HFFc6 (cell line): ENCODE measurements at places on chromosomes 5 and 9. TPM values are rescaled to one million over a fixed set of nuclear protein-coding genes. Genes with fewer than 3 reads are reported as not detected.

GRCh38 chr5:176737746-176738636 lies 72.4 kb upstream of the UNC5A start:
- H3K27me3 ChIP-seq, result peaks cover 74% of the 10 kb centered on the region
- no peaks in the 10 kb centered on the region for H3K36me3 ChIP-seq
- H3K27ac ChIP-seq, result no peak overlapping the region
- no peak for DNase-seq
- H3K4me3 ChIP-seq, result no peak overlapping the region
- no peaks in the 10 kb centered on the region for H3K4me1 ChIP-seq

Gene PCDHB9
- 1.0 to 4.8 TPM (median 2.7 TPM) in 3 replicates for total RNA-seq

Gene PCDHGA11
- total RNA-seq, result 2.3 to 11.3 TPM (median 2.3 TPM) in 3 replicates

Gene ENTREP1
- not detected in 3 replicates for total RNA-seq

- H3K4me1 ChIP-seq, result peaks cover 37% of the 10 kb centered on the region
- peak; percentile 30 for DNase-seq
- no peaks in the 10 kb centered on the region; the same call in 1 of the 2 replicates for H3K27me3 ChIP-seq
- H3K4me3 ChIP-seq, result no peak overlapping the region
These were observed 11.9 kb downstream of the TMC1 start for GRCh38 chr9:72533322-72533721.

Gene ANGPTL2
- 15.3 to 19.8 TPM (median 19.4 TPM) in 3 replicates for total RNA-seq

Gene IL17B
- total RNA-seq, result 0.60 to 0.82 TPM in 2 of 3 replicates, not detected in the other

Gene HAVCR1
- total RNA-seq, result not detected in 3 replicates

DNA sequence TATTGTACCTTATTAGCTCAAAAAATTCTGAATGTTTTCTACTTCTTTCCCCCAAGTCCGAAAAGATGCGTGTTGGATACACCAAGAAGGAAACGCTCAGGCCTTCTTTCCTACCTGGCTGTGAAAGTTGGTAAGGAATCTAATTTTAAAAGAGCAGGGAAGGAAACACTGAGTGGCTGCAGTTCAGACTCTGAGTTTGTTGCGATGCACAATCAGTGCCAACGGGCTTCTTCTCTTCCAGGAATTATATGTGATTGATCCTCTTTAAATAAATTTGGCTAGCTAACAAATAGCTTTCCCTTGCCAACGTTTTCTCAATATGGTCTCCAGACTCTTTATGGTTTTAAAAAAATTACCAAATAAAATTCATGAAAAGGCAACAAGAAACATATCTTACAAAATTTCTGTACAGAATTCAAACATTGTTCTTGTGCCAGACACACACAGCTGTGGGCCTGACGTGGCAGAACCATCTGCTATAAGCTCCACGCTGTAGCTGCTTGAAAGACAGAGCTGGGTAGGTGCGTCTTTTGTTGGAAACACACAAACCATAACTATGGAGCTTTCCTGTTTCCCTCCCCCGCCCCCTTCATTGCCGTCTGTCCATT lies 493.1 kb downstream of the ZNF608 start:
- DNase-seq, result no peak
- H3K4me1 ChIP-seq, result no peaks in the 10 kb centered on the region
- no peak overlapping the region for H3K27ac ChIP-seq
- no peak overlapping the region for H3K4me3 ChIP-seq
- peaks cover 2% of the 10 kb centered on the region for H3K27me3 ChIP-seq
- no peaks in the 10 kb centered on the region for H3K36me3 ChIP-seq

DNA sequence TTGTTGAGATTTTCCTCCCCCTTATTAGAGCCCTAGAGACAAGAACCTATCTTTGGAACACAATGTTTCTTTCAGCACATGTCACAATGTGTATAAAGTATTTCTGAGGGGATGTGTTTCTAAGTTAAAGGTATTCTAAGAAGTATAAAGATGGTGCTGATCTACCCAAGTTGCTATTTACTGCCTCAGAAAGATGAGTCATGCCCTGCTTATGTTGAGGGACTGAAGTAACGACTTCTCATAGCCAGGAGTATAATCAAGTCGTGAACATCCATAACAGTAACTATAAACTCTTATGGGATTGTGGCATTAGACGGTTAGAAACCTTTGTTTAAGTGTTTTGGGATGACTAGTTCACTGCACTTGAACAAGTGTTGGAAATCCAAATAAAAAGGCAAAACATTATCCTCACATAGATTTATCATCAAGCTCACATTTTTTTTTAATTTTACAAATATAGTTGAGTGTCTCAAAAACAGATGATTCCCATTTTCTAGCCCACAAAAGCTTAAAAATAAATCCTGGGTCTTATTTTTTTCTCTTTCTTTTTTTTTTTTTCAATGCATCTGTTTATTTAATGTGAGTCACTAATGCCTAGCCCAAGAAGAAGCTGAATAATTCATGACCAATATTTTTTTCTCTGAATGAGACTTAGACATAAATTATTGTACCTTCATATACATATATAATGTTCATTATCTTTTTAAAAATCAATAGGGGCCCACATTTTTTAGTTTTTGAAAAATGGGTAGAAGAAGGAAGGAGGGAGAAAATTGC lies 12.2 kb upstream of the TMEM252 start:
- no peaks in the 10 kb centered on the region for H3K36me3 ChIP-seq
- no peaks in the 10 kb centered on the region; the same call in 1 of the 2 replicates for H3K27me3 ChIP-seq
- no peak overlapping the region for H3K27ac ChIP-seq

GRCh38 chr5:16879650-16880049 lies 56.4 kb downstream of the MYO10 start:
- H3K4me3 ChIP-seq, result no peak overlapping the region
- H3K36me3 ChIP-seq, result peaks cover 27% of the 10 kb centered on the region
- H3K27me3 ChIP-seq, result no peaks in the 10 kb centered on the region; the same call in 1 of the 2 replicates
- 0 out of 2 replicates have a peak overlapping the region, but pooled peaks have one; percentile 7 for H3K27ac ChIP-seq
- DNase-seq, result no peak

Gene ECM2
- 0.18 to 0.31 TPM (median 0.19 TPM) in 3 replicates for total RNA-seq

Gene SKP2
- 64.3 to 70.3 TPM (median 70.1 TPM) in 3 replicates for total RNA-seq

- no peaks in the 10 kb centered on the region for H3K27me3 ChIP-seq
- no peaks in the 10 kb centered on the region for H3K4me1 ChIP-seq
- H3K27ac ChIP-seq, result no peak overlapping the region
- DNase-seq, result no peak
- no peaks in the 10 kb centered on the region for H3K36me3 ChIP-seq
These were observed 39.3 kb upstream of the CDH12 start for GRCh38 chr5:22892441-22892840.

DNA sequence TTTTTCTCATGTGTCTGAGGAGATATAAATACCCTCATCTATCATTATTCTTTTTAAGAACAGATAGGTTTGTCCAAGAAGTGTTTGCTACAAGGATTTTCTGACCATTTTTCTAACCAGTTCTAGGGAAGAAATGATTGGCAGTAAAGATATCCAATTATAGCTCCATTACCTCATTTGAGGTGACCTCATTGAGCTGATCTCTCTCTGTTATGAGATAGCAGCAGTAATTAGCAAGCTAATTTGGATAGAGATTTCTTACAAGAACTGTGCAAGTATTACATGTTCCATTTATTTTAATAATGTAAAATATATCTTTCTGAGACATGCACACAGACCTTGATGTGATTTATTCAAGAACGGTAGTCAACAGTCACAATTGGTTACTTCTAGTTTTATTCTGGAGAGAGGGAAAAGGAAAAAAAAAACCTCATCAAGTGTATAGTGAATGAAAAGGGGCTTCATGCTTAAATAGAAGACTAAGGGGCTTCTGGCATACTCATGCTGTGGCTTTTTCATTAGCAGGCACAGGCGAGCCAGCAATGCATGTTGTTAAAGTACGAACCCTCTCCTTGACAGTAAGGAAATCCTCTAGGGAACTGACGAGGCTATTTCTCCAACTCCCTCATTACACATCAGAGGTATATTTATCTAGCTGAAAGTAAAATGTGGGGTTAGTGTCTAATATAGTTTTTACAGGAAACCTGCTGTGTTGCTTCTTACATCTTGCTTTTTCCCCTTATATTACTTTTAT lies 127.3 kb downstream of the NUDT12 start:
- H3K4me3 ChIP-seq, result no peak overlapping the region
- H3K4me1 ChIP-seq, result peaks cover 86% of the 10 kb centered on the region
- H3K27ac ChIP-seq, result no peak overlapping the region; the same call in 1 of the 2 replicates
- DNase-seq, result peak; percentile 39

Gene ASPN
- 4.0 and 5.7 TPM in 2 replicates for total RNA-seq

DNA sequence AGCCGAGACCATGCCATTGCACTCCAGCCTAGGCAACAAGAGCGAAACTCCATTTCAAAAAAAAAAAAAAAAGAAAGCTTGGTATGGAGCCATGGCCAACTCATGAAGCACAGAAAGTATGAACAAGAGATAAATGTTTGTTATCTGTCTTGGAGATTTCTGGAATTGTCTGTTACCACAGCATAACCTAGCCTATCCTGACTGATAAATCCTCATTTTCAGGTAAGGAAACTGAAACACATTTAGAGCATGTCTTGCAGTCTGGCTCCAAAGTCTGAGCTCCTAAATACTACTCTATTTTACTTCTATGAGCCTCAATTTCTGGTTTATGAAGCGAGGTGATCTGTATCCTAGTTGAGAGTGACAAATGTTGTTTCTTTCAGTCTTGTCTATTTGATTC lies 68.3 kb upstream of the SLC44A1 start:
- H3K27ac ChIP-seq, result no peak overlapping the region
- no peaks in the 10 kb centered on the region for H3K36me3 ChIP-seq
- no peak overlapping the region for H3K4me3 ChIP-seq
- peaks cover 3% of the 10 kb centered on the region for H3K27me3 ChIP-seq
- peaks cover 6% of the 10 kb centered on the region for H3K4me1 ChIP-seq

Gene FLT4
- total RNA-seq, result not detected in 2 replicates

DNA sequence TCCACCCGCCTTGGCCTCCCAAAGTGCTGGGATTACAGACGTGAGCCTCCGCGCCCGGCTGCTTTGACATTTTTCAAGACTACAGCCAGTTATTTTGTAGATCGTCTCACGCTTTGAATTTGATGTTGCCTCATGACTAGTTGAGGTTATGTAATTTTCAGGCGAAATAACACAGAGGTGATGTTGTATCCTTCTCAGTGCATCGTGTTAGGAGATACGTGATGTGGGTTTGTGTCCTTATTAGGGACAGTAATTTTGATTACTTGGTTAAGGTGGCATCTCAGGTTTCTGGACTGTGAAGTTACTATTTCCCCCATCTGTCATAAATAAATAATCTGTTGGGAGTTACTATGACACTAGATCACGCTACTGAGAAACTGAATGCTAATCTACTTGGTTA lies 25.0 kb downstream of the CTNNA1 start:
- H3K36me3 ChIP-seq, result peaks cover 29% of the 10 kb centered on the region
- DNase-seq, result no peak
- peaks cover 16% of the 10 kb centered on the region for H3K4me1 ChIP-seq
- H3K27me3 ChIP-seq, result no peaks in the 10 kb centered on the region
- H3K27ac ChIP-seq, result no peak overlapping the region

DNA sequence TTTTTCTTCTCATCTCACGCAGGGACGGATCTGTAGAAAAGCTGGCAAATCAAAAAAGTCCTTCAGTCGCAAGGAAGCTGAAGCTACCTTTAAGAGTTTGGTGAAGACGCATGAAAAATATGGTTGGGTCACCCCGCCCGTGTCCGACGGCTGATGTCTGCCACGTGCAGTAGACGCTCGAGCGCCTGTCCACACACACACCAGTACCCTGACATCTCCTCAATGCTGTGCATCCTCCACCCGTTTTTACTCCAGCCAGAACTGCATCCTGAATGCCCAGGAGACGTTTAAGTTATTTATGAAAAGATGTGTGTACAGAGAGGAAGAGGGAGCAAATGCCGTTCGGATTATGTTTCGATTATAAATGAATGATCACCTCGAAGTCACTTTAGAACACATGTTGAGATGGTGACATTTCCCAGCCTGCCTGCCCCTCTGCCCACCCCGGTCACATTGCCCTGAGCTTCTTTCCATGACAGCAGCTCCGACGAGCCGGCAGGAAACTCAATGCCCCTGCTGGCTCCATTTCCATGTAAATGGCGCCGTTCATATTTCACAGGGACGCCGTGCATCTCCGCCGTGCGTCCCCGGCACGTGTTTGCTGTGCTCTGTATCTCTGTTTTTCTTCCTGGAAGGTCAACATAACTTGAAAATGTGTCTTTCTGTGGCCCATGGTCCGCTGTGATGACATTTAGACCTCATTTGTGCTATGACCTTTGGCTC lies 42.7 kb downstream of the UBE2QL1 start:
- DNase-seq, result no peak
- no peak overlapping the region for H3K4me3 ChIP-seq
- H3K27me3 ChIP-seq, result peaks cover 3% of the 10 kb centered on the region

DNA sequence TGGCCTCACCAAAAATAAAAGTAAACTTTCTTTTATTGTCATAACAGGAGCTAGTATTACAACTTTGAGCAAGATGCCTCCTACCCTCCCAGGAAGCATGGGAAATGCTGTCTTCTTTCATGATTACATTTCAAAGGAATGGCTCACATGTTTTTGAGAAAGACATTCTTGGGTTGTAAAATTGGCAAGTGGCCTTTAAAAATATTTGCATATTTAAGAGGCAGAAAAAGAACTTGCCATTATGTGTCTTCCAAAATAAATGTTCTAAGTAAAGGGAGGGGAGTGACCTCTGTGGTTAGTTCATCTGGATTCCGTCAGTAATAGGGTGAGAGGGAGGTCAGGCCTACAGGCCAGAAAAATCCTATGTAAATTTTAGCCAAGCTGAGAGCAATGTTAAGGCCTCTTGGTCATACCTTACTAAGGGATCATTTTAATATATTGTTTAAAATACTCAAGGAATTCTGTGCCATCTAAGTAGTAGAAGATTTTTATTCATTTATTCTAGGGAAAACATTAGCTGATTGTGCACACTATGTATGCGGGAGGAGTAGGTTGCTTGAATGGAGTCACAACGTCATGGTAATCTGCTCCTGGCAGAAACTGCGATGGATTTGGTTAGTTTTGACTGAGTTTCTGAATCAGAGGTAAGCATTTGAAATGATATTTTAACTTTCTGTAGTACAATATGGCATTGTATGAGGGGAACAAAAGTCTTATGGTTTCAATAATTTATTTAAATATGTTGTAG lies 1485.7 kb upstream of the CDH9 start:
- no peak overlapping the region for H3K4me3 ChIP-seq
- no peaks in the 10 kb centered on the region for H3K27me3 ChIP-seq
- H3K4me1 ChIP-seq, result no peaks in the 10 kb centered on the region
- H3K36me3 ChIP-seq, result no peaks in the 10 kb centered on the region

- H3K36me3 ChIP-seq, result peaks cover 39% of the 10 kb centered on the region
- H3K4me3 ChIP-seq, result peak overlapping the region; percentile 99
- peaks cover 55% of the 10 kb centered on the region for H3K4me1 ChIP-seq
- peaks cover 3% of the 10 kb centered on the region for H3K27me3 ChIP-seq
- H3K27ac ChIP-seq, result peak overlapping the region; percentile 98
These were observed 1.2 kb downstream of the GOLPH3 start for GRCh38 chr5:32172923-32173266.

DNA sequence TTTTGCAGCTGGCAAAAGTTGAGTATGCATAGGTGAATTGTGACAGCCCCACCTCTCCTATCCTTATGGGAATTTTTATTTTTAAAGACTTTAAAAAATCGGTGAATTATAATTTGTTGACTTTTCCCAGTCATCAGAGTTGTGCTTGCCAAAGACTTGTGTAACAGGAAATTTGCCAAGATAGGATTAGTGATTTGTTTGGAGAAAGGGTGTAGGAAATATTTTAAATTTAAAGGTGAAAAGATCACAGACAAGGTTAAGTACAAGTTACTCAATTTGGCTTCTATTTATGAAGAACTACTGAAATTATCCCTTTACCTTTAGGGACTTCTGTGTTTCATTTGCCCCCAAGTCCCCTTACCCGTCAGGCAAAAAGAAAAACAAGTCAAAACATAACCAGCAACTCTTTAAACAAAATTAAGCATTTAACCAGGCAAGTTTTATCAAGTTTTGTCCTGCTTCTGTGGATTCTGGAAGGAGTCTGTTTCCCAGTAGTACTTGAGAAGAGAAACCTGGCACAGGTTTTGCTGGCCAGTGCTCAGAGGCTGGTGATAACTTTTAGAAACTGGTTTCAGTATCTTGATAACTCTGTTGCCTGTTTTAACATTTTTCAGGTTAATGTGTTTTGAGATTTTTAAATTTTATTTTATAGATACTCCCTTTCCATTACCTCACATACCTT lies 285.4 kb downstream of the MAST4 start:
- peaks cover 6% of the 10 kb centered on the region; the same call in 1 of the 2 replicates for H3K27me3 ChIP-seq
- DNase-seq, result no peak
- no peaks in the 10 kb centered on the region for H3K36me3 ChIP-seq
- H3K4me1 ChIP-seq, result peaks cover 6% of the 10 kb centered on the region; the same call in 1 of the 2 replicates
- H3K27ac ChIP-seq, result no peak overlapping the region

Gene FOXD4
- 0.29 to 1.1 TPM (median 0.41 TPM) in 3 replicates for total RNA-seq
